ENCODE measurements at places on chromosomes 11 and 22.

- DNase-seq: no peak
Measured at GRCh38 chr22:17117890-17118289, 3.3 kb downstream of the TMEM121B start.

DNA sequence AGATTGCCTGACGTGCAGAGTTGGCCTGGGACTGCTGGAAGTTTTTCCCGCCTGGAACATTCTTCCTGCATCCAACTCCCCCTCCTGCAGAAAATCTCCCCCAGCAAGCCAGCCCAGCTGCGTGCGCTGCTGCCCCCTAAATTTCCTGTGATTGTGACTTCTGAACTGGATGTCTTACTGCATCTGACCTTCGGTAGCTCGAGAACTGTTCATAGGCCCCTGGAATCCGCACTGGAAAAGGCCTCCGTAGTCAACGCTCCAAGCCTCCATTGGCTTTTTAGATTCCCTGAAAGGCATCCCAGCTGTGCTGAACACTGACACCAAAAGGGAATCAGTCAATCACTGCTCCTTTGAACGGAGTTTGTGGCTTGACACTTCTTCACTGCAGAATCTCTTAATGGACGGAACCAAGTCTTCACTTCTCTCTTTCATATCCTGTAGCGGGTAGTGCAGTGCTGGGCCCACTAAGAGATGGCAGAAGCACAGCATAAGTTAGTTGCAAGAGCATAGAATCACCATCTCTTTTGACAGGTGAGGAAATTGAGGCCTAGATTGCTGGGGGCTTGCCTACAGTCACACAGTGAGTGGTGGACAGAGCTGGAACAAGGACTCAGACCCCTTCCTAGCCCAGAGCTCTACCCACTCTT, 14.2 kb upstream of the RASD2 start:
- no peak for DNase-seq

- no peak for DNase-seq
Measured at GRCh38 chr22:25025491-25026400, 73.2 kb downstream of the KIAA1671 start.

- DNase-seq: no peak
Measured at GRCh38 chr11:87251560-87251959, 213.8 kb downstream of the TMEM135 start.

DNA sequence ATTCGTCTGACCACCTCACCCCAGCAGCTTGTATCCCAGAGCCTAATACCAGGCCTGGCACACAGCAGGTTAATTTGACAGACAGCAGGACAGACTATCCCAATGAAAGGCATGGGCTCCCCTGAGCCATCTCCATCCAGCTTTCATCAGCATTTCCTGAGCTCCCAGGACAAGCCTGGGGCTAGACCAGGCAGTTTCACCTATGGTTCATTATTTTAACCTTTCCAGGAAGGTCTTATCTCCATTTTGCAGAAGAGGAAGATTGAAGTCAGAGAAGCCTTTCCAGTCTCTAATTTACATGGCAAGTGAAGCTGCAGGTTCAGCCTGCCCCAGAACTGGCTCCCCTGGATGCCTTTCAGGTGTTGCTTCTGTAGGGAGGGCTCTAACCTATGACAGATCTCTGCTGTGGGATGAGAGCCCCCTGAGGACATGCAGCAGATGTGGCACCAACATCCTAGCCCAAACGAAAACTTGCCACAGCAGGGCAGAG, 17.0 kb downstream of the ARRB1 start:
- DNase-seq: no peak

- DNase-seq: peak; percentile 72
Measured at GRCh38 chr22:49825944-49826602, 1.6 kb downstream of the BRD1 start.

DNA sequence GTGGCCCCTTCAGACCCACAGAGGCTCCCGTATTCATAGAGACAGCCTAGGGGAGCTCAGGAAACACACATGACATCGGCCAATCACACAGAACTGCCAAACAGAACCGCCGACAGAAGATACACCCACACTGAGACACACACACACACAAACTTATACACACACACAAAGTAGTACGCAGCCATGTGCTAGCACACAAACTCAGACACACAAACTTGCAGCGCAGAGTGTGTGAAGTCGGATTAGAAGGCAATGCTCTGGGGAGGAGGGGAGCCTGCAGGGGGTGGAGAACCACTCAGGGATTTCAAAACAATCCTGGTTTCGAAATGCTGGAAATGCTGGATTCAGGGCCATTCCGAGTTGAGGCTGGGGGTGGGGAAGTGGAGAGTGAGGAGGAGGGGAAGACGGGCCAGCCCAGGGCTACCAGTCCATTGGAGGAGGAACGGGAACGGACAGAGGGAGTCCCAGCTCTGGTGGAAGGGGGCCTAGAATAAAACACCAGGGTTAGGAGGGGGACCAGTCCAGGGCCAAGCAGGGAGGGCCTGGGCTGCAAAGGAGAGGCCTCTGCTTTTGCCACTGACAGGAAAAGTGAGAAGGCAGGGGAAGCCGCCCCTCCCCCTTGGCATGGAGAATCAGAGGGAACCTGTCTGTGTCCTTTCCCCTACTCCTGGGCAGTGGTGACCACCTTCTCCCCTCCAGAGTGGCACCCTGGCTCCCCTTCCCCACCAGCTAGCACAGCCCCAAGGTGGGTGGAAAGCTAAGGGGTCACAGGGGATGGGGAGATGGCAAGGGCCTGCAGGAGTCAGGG, 4.4 kb downstream of the BCL9L start:
- DNase-seq: no peak

DNA sequence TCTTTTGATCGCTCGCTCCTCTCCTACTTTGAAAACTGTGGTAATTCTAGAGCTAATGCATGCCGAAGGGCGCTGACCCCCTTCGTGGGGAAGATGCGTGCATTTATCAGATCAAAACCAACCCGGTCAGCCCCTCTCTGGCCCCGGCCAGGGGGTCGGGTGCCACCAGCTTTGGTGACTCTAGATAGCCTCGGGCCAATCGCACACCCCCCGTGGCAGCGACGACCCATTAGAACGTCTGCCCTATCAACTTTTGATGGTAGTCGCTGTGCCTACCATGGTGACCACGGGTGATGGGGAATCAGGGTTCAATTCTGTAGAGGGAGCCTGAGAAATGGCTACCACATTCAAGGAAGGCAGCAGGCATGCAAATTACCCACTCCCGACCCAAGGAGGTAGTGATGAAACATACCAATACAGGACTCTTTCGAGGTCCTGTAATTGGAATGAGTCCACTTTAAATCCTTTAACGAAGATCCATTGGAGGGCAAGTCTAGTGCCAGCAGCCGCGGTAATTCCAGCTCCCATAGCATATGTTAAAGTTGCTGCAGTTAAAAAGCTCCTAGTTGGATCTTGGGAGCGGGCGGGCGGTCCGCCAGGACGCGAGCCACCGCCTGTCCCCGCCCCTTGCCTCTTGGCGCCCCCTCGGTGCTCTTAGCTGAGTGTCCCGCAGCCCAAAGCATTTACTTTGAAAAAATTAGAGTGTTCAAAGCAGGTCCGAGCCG, 3898.2 kb upstream of the OR11H1 start:
- DNase-seq: no peak

DNA sequence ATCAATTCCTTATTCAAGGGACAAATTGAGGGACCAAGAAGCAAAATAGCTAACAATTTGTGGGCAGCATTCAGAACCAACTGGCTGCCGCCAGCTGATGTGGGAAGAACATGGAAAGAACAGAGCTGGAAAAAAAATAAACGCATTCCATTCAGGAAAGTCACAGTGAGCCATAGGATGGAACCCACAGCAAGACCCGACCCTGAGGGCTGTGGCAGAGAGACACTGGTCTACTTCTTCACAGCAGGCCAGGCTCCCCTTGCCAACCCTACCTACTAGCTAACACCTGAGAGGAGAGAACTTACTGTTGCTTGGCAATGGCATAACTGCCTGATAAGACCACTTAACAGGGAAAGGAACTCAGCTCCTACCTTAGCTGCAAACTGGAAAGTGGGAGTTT, 123.5 kb upstream of the APOA1 start:
- DNase-seq: no peak

DNA sequence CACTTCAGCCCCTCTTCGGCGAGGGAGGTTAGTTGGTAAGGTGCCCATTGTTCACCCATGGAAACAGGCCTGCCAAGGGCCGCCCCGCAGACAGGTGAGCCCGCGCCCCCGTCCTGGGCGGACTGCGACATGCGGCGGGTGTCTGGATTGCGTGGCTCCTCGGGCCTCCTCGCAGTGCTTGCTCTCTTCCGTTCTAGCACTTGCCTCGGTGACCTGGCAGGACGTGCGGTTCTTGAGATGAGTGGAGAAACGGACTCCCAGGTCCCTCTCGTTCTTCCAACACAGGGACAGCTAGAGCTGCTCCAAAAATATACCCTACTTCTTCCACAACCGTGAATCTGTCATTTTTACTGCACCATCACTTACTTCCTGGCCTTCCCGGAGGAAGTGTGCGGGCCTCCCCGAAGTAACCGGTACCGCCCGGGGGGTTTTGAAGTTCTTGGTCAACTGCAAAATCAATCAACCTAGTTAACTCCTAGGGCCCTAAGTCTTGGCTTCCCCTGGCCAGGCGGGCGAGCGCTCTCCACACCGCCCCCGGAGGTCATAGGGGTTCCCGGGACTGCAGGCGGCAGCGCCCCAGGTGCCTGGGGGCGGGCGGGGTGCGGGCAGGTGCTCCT, 745 bp upstream of the ZBTB44 start:
- DNase-seq: peak; percentile 53

DNA sequence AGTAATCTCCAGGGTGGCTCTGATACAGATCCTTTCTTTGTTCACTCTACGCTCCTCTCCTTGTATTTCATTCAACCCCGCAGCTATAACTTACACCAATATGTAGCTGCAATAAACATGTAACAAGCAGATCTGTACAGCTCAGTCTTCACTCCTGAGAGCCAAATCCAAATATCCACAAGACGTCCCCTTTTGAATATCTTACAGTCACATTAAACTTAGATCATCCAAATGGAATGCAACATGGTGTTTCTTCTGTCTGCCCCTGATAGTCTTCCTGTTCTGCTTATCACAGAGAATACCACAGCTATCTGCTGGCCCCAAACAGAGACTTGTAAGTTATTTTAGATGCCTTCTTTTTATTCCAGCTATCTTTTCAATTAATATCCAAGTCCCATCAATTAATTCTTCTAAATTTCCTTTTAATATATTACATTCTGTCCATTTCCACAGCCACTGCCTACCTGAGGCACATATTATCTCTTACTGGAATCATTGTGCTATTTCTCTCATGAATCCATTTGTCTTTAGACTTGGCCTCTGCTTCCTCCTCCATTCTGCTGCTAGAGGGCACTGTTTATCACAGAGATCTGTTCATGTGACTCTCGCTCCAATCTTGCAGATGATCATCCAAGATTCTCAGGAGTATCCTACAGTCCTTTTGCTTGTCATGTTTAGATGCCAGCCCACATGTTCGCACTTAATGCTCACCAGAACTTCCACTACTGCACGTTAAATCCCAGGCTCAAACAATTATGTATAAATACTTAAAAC, 908.6 kb downstream of the NTM start:
- DNase-seq: no peak

- no peak for DNase-seq
Measured at GRCh38 chr11:61922539-61922938, 5.2 kb upstream of the RAB3IL1 start.

- DNase-seq: no peak
Measured at GRCh38 chr11:69488543-69488940, 7.1 kb downstream of the LINC01488 start.

- no peak for DNase-seq
Measured at GRCh38 chr11:122692444-122692843, 36.9 kb downstream of the UBASH3B start.

DNA sequence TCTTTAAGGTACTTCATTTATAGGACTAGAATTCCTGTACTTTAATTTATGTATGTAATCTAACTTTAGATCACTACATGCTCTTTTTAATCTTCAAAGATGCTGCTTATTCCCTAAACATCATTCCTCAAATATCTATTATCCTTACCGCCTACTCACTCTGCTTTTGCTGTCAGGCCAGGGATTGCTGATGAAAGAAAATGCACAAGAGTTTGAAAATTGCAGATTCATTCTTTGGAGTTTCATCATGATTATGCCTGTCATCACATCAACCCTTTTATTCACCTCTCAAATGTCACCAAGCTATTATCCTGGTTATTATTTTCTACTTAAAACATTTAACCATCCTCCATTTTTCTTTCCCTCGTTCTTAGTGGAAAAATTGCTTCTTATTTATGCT, 802.7 kb downstream of the METTL15 start:
- no peak for DNase-seq

DNA sequence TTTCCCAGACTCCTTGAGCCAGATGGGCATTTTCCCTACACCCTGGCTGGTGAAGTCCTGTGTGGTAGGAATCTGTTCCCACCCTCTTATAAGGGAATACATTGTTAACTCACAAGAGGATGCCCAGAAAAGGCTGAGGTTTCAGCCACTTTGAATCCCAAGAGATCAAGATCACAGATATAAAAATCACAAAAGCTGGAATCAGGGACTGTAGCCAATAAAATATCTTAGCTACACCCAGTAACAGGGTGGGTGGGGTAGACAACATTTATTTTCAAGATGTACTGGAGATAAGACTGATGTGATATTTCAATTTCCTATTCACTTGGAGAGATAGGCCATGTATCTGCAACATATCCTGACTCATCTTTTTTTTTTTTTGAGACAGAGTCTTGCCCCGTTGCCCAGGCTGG, 50.3 kb downstream of the COPB1 start:
- no peak for DNase-seq

- DNase-seq: no peak
Measured at GRCh38 chr11:68345776-68346461, 33.5 kb downstream of the LRP5 start.

DNA sequence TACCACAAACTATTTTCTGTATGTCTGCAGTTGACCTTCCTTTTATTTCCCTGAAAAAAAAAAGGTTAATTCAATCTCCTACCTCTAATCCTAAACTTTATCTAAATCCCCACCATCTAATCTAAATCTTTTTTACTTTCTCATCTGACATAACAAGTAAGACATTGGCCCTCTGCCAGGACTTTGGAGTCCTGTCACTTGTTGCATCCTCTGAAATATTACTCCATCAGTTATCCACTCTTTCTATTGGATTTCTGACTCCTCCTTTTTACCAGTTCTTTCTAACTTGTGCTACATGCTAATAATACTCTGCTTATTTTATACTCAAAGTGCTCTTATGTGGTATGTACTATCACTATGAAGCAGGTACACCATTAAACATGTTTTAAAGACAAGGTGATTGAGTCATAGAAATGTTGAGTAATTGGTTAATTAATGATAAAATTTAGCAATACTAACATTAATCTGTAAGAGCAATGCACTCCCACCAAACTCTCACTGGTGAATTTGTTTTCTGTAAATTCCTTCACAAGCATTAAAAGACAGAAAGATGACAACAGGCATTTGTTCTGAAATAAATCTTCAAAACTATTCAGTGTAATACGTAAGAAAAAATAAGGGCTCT, 914.2 kb upstream of the RAG2 start:
- DNase-seq: no peak

GRCh38 chr11:131371791-131372104, 1.3 kb downstream of the NTM start:
- no peak for DNase-seq

GRCh38 chr22:36365020-36365411, 22.8 kb downstream of the MYH9 start:
- DNase-seq: peak; percentile 91

GRCh38 chr22:35524966-35525686, 15.5 kb upstream of the RASD2 start:
- DNase-seq: no peak

- no peak for DNase-seq
Measured at GRCh38 chr11:45028911-45029682, 78.4 kb upstream of the TP53I11 start.

GRCh38 chr11:103842191-103842590, 194.2 kb upstream of the DDI1 start:
- DNase-seq: no peak

- DNase-seq: no peak
Measured at GRCh38 chr11:33691066-33691864, 9.4 kb downstream of the C11orf91 start.
